ENCODE measurements at places on chromosomes 3 and 15.

DNA sequence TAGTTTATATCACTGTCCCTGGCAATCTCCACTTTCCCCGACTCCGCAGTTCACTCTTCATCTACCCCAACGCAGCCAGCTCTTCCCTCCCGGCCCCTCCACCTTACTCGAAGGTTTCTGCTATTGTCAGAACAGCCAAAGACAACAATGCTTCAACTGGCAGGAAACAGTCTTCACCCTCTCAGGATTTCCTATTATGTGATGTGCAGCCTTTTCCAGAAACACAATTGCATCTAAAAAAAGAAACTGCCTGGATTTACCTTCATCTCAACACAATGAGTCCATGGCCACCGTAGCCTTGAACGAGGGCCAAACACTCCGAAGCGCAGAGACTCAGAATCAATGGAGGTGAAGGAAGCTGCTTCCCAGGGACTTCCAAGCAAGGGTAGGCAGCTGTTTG lies 182.1 kb upstream of the TSC22D2 start:
- no peak for DNase-seq

GRCh38 chr3:55044486-55044885 lies 116.6 kb upstream of the LRTM1 start:
- no peak for DNase-seq

DNA sequence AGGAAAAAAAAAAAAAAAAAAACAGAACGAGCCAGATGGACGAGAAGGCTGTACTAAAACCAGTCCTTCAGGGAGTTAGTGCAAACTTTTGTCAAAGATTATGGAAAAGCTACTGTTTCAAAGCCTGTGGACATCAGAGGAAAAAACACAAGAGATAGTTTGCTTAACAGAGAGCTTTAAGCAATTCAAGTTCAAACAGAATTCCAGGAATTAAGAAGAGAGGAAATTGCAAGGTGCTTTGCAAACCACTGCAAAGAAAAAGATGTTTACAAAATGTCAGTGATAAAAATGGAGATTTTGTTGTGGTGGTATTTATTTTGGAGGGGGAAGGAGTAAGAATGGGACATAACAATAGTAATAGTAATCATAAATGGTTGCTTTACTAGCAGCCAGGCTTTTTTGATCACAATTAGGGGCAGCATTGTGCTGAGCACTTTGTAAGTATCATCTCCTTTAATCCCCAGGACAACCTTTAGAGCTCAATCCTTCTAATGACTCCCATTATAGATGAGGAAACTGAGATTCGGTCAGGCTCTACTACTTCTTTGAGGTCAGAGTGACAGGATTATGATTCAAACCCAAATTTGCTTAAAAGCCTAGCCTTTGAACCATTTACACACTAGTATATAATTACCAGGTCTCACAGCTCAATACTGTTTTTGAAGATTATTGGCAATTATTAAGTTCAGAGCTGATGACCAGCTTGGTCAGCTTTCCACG lies 22.4 kb upstream of the ARHGEF3 start:
- no peak for DNase-seq

GRCh38 chr15:101461097-101461496 lies 28.4 kb downstream of the PCSK6 start:
- DNase-seq: no peak

DNA sequence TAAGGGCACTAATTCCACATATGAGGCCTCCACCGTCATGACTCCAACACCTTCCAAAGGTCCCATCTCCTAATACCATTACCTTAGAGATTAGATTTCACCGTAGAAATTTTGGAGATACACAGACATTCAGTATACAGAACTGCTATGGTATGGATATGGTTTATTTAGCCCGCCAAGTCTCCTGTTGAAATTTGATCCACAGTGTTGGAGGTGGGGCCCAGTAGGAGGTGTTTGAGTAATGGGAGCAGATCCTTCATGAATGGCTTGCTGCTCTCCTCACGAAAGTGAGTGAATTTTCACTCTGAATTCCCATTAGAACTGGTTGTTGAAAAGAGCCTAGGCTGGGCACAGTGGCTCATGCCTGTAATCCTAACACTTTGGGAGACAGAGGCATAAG lies 7.4 kb downstream of the MKRN3 start:
- DNase-seq: no peak

- DNase-seq: no peak
Measured at GRCh38 chr3:99023590-99024192, 122.2 kb upstream of the DCBLD2 start.

- no peak for DNase-seq
Measured at GRCh38 chr15:34754674-34755418, at the start of gene GJD2. Gene GJD2, minus strand, starts transcription at chr15:34754998. Its CDS starts 510 bp downstream, at chr15:34754488.

DNA sequence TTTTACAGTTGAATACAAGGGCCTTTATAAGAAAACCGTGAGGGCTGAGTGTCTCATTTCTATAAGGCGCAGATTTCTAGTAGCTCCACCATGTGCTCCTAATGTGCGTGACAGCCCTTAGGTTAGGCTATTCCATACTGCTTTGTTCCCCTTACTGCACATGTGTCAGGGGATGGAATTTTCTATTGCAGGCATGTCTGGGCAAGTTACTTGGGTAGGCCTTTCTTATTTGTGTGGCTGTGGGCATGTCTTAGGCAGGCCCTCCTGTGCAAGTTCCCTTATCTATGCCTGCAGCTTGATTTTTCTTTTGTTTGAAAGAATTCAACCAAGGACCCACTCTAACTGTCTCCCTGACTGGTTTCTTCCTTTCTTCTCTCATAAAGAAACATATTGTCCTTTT lies 434.2 kb upstream of the CNTN3 start:
- DNase-seq: no peak
